Trophoblast cell (in vitro differentiated cells and primary cell): ENCODE measurements at places on chromosomes 6 and 20.

DNA sequence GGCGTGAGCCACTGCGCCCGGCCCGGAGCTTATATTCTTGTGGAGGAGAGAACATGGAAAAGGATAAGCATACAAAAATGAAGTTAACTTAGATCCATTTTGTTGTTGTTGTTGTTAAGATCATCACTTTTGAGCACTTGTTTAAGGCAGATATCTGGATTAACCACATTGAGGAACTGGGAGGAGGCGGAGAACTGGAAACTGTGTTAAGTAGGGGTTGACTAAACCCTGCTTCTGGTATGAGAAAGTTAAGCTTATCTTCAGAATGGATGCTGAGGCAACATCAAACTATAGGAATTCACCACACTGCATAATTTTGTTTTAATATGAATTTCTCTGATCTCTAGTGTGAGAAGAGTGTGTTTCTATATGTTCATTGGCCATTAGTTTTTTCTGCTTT lies 57.6 kb downstream of the GCNT2 start:
- no peak for DNase-seq

- peak; percentile 46 for DNase-seq
Measured at GRCh38 chr20:45111799-45112471, 3.0 kb downstream of the WFDC5 start.

DNA sequence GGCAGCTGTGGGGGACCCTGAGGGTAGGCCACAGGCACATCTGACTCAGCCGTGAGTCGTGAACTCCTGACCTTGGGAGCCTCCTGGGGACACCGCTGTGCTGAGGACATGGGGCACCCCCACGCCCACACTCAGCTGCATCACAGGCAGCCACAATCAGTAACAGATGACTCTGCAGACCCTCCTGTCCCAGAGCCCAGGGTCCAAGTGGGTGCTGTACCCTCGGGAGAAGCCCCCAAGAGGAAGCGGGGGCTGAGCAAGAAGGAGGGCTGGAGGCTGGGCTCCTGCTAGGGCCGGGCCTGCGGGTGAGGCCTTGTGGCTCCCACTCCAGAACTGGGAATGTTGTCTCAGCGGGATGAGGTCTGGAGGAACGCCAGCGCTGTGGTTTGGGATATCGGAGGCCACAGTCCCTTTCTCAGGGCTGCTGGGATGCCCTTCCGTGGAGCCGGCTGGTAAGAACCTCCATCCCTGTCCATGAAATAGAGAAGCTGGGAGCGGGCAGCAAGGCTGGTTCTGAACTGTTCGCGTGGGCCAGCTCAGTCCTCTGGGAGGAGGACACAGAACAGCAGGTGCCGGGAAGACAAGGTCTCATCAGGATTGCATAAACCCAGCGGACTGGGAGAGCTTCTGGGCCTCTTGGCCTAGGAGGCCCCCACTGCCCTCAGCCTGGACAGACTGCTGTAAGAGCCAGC lies 3.1 kb upstream of the LAMA5 start:
- peak; percentile 16 for DNase-seq

GRCh38 chr6:40387127-40387870 lies 199.9 kb downstream of the LRFN2 start:
- DNase-seq: no peak

GRCh38 chr6:54185885-54186284 lies 74.6 kb downstream of the MLIP start:
- no peak for DNase-seq

GRCh38 chr20:31822421-31823330 lies 3.5 kb downstream of the MYLK2 start:
- DNase-seq: peak; percentile 71

DNA sequence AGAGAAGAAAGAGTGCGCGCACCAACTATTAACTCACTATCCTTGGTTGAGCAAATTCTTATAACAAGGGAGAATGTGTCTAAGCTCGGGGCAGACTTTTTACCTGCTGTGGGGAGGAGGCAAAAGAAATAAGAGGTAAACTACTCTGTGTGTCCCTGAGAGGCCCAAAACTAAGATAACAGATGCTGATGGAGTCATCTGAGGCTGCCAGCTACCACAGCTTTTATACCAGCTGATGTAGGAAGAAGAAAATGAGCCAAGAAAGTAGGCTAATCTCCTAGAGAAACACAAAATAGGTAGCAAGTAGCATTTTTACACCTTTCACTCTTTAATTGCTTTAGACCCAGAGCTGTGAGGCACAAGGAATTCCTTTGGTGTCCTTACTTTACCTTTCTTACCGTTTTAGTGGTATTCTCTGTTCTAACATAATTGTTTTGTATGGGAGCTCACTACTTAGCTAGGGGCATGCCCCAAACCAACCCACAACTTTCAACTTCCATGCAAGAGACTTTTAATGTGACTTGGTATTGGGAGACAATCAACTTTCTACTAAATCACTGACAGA lies 27.8 kb upstream of the PIM1 start:
- DNase-seq: no peak
